Activated CD4-positive, alpha-beta T cell treated with anti-CD3 and anti-CD28 coated beads, Interleukin-2, amount 10 ng/mL, durations not matched to agents 7 days and 5 days (primary cell): ENCODE measurements at places on chromosomes 13 and 19.

DNA sequence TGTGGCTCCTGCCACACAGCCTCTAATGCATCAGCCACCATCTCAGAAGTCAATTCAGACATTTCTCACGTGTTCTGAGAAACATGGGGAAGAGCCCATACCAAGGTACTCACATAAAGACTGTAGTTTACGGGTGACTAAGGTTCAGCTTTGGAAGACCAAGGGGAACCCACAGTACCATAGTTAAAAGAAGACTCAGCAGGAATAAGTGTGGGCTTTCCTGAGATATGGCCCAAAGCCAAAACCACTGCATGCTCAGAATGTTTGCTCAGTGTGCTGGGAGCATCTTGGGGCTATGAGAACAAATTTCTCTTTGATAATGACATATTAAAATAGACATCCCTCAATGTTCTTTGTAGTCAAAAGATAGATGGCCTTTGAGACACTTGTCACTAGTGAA lies 283.8 kb downstream of the DCT start:
- DNase-seq: no peak

GRCh38 chr19:3397266-3398022 lies 31.1 kb downstream of the NFIC start:
- DNase-seq: no peak

DNA sequence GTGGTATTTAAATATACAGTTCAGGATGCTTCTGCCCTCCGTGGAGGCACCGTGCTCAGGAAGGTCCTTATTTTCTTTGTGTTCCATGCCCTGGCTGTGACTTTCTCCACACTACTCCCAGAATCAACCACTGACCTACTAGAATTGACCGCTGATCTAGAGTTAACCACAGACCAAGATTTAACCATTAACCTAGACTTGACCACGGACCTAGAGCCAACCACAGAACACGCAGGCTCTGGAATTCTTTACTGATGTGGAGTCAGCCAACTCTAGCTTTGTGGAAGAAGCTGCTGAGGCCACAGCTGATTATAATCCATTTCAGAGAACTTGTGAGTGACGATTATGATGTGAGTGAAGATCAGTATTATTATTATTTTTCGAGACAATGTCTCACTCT lies 18.0 kb downstream of the GTF2F2 start:
- no peak for DNase-seq

- DNase-seq: no peak
Observed at GRCh38 chr13:39976481-39976880, 321.0 kb downstream of the COG6 start.

DNA sequence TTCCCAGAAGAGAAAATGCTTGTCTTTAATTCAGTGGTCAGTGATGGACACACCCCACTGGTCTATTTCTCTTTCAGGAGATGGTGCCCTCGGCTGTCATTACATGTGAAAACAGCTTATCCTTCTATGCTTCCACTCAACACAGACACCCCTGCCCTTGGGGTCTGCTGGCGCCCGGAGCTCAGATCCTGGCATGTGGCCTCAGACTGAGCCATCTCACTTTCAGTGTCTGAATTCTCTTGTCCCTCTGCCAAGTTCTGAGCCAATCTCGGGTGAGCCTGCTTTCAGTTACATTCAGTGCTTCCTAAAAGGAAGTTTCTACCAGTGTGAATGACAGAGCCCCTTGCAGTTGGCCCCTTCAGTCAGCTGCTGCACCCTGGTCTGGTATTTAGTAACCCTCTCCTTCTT lies 293.6 kb downstream of the DNAJC15 start:
- no peak for DNase-seq

- no peak for DNase-seq
Observed at GRCh38 chr19:40528078-40528477, 48.6 kb upstream of the SHKBP1 start.

DNA sequence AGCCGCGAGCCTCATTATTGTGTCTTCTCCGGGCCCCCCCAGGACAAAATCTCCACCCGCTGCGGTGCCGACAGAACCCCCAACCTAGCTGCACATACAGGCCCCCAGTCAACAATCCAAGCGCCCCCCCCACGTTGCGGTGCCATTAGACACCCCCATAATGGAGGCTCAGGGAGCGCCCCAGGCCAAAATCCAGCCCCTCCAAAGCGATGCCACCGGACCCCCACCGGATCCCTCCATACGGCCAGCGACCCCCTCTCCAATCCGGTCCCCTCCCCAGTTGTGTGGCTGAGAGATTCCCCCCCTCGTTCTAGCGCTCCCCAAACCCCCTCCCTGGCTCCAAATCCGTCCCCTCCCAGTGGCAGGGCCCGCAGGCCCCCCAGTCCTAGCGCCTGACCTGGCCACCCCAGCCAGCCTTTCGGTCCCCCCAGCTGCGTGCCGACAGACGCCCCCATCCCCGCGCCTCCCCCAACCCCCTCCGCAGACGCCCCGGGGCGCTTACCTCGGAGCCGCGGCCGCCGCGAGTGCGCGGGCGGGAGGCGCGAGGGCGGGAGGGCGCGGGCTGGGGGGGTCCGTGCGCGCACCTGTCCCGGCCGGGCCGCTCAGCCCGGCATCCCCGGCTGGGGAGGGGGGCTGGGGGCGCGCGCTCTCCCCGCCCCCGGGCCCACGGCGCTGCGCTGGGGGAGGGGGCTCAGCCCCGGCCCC lies 21.6 kb upstream of the SEMA6B start:
- no peak for DNase-seq

DNA sequence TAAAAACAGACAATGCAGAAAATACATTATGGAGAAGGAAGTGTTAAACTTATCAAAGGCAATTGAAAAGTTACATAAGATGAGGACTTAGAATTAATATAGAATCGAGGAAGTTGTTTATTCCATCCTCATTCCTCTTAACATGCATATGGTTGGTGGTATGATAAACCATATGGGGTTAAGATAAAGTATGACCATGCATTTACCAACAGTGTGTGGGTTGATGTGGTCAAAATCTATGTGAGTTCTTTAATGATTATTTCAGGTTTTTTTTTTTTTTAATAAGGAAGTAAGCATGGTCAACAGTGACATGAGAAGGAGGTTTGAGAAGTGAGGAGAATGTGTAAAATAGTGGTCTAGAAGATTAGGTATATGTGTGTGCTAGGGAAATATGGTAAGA lies 94.5 kb downstream of the TDRD3 start:
- no peak for DNase-seq

DNA sequence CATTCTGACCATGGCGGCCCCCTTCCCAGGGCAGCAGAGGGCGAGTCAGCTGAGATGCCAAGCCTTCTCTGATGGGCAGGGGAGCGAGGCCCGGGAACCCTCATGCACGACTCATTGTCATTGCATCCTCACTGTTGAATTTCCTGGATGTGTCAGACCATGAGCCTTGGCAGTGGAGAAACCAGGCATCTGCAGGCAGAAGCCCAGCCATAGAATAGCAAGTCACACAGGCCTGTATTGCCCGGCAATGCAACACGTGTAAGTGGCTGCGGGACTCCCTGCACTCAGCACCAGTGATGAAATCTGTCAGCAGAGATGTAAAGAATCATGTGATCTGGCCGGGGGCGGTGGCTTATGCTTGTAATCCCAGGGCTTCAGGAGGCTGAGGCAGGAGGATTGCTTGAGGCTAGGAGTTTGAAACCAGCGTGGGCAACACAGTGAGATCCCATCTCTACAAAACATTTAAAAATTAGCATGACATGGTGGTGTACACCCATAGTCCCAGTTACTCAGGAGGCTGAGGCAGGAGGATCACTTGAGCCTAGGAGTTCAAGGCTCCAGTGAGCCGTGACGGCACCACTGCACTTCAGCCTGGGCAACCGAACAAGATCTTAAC lies 199.7 kb downstream of the KATNAL1 start:
- DNase-seq: no peak

- DNase-seq: no peak
Observed at GRCh38 chr19:12199757-12200419, 37.0 kb downstream of the ZNF136 start.

DNA sequence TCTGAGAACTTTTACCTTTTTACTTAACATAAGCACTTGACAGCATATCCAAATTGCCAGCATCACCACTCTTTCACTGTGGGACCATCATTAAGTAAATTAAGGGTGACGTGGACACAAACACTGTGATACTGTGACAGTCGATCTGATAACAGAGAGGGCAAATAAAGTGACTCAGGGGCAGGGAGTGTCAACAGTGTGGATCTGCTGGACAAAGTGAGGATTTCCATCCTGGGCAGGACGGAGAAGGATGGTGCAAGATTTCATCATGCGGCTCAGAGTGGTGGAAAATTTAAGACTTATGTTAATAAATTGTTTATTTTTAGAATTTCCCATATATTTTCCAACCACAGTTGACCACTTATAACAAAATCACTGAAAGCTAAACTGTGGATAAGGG lies 60.0 kb upstream of the WDFY2 start:
- no peak for DNase-seq

- no peak for DNase-seq
Observed at GRCh38 chr13:32257649-32258048, 57.5 kb downstream of the ZAR1L start.

GRCh38 chr19:31214086-31214485 lies 135.2 kb downstream of the TSHZ3 start:
- DNase-seq: peak; percentile 94

DNA sequence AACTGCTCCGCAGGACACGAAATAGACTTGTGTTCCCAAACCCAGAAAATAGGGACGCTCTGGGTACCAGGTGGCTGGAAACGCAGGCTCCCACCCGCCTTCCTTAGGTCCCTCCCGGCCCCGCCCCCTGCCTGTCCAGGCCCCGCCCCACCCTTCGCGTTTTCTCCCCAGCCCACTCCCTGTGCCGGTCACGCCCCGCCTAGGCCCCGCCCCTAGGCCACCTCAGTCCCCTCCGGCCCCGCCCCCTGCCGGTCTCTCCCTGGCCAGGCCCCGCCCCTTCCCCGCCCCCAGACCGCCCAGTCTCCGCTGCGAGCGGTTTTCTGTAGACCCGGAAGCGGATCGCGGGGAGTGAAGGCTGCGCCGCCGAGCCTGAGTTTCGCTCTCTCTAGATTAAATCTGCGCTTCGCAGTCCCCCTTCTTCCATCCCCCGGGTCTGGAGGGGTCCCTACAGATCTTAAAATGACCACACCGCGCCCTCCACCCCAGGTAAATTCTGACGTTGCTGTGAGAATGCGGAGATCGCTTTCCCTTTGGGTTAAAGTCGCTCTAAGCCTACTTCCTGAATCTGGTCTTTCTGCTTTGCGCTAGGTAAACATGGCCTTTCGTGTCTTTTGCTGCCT lies 3.7 kb upstream of the ZNF665 start:
- peak; percentile 97 for DNase-seq
